ENCODE measurements at places on chromosomes 5 and 9. TPM values are rescaled to one million over a fixed set of nuclear protein-coding genes. Genes with fewer than 3 reads are reported as not detected.

The CCDC171 gene
- total RNA-seq = 2.1 TPM

The C5orf58 gene
- not detected for total RNA-seq

The STPG3 gene
- not detected for total RNA-seq

The WDR38 gene
- not detected for total RNA-seq

The NPR3 gene
- total RNA-seq = not detected

The PIP5KL1 gene
- total RNA-seq = 1.0 TPM

The SAXO1 gene
- total RNA-seq = 0.23 TPM

The NR3C1 gene
- 49.5 TPM for total RNA-seq

The FBLL1 gene
- total RNA-seq = not detected

The PITX1 gene
- 0.15 TPM for total RNA-seq

The SLC34A3 gene
- total RNA-seq = not detected

The PCSK5 gene
- total RNA-seq = 1.6 TPM

The TAL2 gene
- total RNA-seq = 0.29 TPM

The CDHR2 gene
- total RNA-seq = 0.06 TPM

The LCP2 gene
- 239 TPM for total RNA-seq

The CATSPER3 gene
- 0.17 TPM for total RNA-seq

The PCDHB4 gene
- not detected for total RNA-seq

The MOB3B gene
- total RNA-seq = 0.40 TPM

The FAM81B gene
- total RNA-seq = not detected

The KLHL3 gene
- 4.0 TPM for total RNA-seq

The DNAJC25 gene
- total RNA-seq = 7.9 TPM

The NDUFAF2 gene
- 43.8 TPM for total RNA-seq

The NELFB gene
- total RNA-seq = 67.0 TPM

The TXNDC15 gene
- 43.3 TPM for total RNA-seq

The IFNA17 gene
- not detected for total RNA-seq

The AFF4 gene
- 25.7 TPM for total RNA-seq

The MARCHF3 gene
- total RNA-seq = 2.6 TPM

The GRAMD2B gene
- total RNA-seq = 9.3 TPM

The ZFP37 gene
- total RNA-seq = 1.4 TPM

The TNC gene
- 2.0 TPM for total RNA-seq

The SDHA gene
- total RNA-seq = 161 TPM
